Central memory CD4-positive, alpha-beta T cell (primary cell): ENCODE measurements at places on chromosomes 12 and 14.
A peak's percentile ranks its signal among the peaks of the same experiment; 100 is the strongest.

GRCh38 chr12:120901818-120902217 lies 2.3 kb downstream of the SPPL3 start:
- no peak for DNase-seq

DNA sequence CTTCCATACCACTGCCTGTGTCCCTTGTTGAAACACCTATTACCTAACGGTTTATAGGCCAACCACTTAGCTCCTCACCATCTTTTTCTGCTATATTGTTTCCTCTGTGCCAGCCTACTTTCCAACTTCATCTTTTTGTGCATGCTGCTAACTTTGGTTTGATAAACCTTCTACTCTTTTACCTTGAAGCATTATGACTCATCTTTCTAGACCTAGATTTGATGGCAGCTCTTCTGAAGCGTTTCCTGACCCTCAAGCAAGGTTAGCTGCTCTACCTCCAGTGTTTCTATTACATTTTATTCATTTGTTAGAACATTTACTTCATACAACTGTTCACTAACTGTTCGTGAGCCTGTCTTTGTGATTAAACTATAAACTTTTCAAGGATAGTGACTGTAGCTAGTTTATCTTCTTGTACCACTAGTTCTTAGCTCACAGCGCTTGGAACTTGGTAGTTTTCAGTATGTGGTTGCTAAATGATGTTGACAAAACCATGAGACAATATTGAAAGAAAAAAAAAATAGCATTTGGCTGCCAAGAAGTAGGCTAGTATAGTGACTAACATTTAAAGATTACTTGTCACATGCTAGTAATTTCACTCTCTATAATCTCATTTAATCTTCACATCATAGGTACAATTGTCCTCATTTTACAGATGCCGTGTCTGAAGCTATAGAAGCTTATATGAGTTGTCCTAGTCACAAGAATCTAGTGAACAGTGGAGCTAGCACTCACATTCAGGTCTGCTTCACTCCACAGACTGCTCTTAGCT lies 79.5 kb downstream of the APAF1 start:
- DNase-seq: no peak

DNA sequence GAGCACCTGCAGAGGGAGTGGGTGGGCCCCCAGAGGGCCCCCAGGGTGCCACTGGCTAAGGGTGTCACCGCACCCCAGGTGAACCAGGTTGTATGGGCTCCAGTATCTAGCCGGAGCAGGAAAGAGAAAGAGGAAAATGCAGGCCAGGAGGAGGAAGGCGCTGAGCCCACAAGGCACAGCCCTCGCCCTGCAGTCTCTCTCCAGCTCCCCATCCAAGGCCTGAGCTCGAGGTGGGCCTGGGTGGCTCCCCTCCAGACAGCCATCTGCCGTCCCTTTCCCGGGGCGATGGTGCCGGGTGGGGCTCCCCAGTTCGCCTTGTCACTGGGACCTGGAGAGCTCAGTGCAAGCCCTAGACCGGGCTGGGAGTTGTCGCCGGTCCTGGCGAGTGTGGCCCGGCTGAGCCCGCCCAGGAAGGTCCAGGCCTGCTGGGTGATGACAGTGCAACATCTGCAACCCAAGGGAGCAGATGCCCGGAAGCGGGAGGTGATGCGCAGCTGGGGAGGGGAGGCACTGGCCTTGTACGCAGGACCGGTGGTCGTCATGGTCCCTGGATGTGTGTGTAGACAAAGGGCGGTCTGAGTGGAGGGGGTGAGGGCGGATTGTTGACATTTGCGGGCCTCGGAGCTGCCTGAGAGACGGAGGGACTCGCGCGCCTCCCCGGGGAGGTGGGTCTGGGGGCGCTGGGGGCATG lies 716 bp downstream of the TMEM179 start:
- no peak for DNase-seq

- no peak for DNase-seq
Observed at GRCh38 chr14:103187911-103188310, 64.7 kb downstream of the TNFAIP2 start.

DNA sequence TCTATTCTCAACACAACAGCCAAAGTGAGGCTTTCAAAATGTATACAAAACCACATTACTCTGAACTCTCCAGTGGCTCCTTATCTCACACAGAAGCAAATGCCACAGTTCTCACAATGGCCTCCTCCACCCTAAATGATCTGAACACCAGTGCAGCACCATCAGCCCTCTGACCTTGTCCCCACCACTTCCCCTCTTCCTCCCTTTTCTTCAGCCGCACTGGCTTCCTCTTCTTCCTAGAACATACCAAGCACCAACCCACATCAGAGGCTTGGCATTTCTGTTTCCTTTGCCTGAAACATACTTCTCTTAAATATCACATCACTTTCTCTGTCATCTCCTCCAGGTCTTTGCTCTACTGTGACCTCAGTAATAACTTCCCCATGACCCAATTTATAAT lies 66.3 kb downstream of the GPR135 start:
- DNase-seq: no peak

GRCh38 chr14:90533591-90534021 lies 136.8 kb downstream of the CALM1 start:
- DNase-seq: no peak

GRCh38 chr14:38311655-38312054 lies 55.8 kb upstream of the CLEC14A start:
- no peak for DNase-seq

GRCh38 chr12:7319930-7320329 lies 16.1 kb downstream of the ACSM4 start:
- peak; percentile 1 for DNase-seq

DNA sequence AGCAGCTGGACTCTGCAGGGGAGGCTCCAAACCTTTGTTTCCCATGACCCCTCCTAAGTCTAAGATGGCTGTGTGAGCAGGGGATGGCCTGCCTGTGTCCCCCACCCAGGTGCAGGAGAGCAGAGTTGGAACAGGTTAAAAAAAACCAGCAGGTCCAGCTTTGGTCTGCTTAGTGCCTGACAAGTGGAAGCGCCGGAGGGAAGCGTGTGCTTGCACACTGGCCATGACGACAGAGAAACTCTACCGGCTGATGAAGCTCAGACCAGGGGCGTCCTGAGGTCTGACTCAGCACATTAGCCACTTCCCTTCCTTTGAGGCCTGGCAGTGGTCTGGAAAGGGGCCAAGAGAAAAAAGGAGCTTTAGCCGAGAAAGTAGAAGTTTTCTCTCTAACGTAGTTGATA lies 280.1 kb downstream of the VRK1 start:
- DNase-seq: no peak

GRCh38 chr14:81710232-81710845 lies 176.7 kb upstream of the SEL1L start:
- DNase-seq: no peak

GRCh38 chr14:23641915-23642588 lies 5.9 kb downstream of the DHRS2 start:
- no peak for DNase-seq

DNA sequence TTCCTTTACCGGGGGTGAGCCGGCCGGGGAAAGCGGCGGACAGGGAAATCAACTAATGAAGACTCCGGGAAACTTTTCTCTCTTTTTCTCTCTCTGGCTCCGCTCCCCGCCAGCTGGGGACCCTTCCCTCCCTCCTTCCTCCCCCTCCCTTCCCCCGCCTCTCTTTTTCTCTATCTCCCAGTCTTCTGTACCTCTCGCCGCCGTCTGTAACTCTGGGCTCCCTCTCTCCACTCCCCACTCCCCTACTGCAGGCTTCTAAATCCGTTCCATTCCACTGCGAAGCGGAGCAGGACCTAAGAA lies 6.9 kb upstream of the HOXC11 start:
- DNase-seq: no peak

- DNase-seq: no peak
Observed at GRCh38 chr12:59405992-59406391, 189.8 kb upstream of the SLC16A7 start.

GRCh38 chr14:77339407-77339806 lies 18.6 kb downstream of the GSTZ1 start:
- DNase-seq: no peak

- DNase-seq: no peak
Observed at GRCh38 chr14:56798447-56799342, 11.6 kb downstream of the OTX2 start.

DNA sequence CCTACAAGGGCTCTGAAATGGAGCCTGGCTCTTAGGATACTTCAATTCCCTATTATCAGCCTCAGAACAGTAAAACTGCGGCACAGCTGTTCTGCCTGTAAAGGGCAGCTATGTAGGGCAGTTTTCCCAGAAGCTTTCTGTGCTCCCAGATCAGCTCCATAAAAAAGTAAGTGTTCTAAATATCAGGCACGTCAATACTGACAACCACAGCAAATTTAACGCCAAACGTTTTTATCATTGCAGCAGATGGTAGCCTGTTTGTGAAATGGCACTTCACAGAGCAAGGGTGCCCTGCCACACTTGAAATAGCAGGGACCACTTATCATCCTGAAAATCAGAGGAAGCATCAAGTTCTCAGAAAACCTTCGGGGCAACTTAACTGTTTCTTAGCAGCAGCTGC lies 54.8 kb upstream of the PTHLH start:
- DNase-seq: no peak

DNA sequence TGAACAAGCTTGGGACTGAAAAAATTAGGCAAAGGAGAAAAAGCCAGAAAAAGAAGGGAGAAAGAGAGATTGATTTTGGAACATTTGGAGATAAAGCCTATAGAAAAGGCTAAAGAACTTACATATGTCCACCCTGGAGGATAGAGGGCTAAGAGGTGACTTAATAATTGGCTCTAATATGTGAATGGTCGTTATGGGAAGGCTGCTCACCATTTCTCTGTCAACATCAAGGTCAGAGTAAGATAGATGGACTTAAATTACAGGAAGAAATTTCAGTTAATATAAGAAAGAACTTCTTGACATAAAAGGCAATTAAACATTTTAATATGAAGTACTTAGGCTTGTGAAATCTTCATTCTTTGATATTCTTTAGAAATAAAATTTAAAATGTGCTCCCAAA lies 238.6 kb downstream of the TRHDE start:
- no peak for DNase-seq

- DNase-seq: no peak
Observed at GRCh38 chr12:69553628-69554248, 31.5 kb upstream of the CCT2 start.

GRCh38 chr12:75812271-75813018 lies 219.1 kb downstream of the PHLDA1 start:
- DNase-seq: no peak

GRCh38 chr12:62698701-62699101 lies 232.1 kb downstream of the MON2 start:
- no peak for DNase-seq

DNA sequence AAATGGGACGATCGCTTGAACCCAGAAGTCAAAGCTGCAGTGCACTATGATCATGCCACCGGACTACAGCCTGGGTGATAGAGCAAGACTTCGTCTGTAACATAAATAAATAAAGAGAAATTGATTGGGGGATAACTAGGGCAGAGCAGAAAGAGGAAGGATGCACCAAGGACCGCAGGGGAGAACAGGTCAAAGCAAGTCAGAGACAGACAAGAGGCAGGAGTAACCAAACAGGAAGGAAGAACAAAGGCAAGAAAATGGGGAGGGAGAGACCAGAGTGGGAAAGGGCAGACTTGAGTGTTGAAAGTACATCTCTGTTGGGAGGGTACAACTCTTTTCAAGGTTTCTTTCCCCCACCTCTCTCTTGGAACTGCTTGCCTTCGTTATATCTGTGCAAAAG lies 50.8 kb upstream of the ELK3 start:
- DNase-seq: peak; percentile 31

- no peak for DNase-seq
Observed at GRCh38 chr14:52318826-52319645, 4.9 kb downstream of the PTGER2 start.

DNA sequence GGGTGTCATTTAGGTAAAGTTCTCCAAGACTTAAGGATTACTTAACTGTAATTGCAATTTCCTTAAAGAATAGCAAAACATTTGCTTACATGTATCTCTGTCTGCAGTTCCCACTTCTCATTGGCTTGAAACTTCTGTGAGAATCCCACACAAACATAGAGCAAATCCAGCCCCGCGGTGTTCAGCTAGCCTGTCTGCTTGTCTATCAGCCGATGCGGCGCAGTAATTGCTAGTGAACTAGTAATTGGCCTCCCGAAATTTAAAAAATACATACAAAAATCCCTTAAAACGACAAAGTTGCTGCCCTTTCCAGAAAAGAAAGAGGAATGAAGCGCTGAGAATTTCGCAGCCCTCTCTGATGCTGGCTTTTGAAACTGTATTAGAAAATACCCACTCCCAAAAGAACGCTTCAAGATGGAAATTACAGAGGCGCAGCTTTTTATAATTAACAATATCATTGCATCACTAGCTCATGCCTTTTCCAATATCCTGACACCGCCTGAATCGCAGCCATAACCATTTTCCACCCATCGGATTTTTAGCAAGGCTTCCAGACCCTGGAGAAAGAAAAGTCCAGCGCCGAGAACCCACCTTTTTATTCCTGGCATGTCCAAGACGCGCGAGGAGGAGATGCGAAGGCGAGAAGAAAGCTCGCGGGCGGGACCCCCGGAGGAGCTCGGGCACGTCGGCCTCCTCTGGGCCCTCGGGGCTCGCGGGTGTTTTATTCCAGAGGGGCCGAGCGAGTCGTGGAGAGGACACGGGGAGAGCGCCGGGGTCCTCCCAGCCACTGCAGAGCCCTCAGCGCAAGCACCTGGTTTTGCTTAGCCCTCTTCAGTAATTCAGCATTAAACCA lies 646 bp downstream of the FBLN5 start:
- DNase-seq: no peak

DNA sequence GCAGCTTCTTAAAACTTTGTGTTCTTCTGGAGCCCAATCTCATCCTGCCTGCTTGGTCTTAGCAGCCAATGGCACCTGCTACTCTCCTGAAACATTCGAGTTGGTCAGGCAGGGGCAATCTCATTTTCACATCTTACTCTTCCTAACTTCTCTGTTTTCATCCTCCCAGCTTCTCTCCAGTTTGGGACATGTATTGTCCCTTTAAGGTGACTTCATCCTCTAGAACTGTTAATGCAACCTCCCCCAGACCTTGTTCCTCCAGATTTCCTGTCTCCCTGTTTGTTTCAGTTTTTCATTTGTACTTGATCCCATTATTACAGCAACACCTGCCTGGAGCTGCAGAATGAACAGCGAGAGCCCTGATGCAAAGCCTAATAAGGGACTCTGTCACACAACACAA lies 31.3 kb downstream of the SERPINA11 start:
- no peak for DNase-seq

GRCh38 chr14:51627313-51627712 lies 24.4 kb upstream of the FRMD6 start:
- DNase-seq: no peak

- DNase-seq: no peak
Observed at GRCh38 chr12:51395283-51396230, 4.4 kb upstream of the GALNT6 start.

GRCh38 chr12:18436170-18436569 lies 174.9 kb downstream of the PIK3C2G start:
- DNase-seq: no peak

- no peak for DNase-seq
Observed at GRCh38 chr12:97134495-97134894, 227.4 kb downstream of the NEDD1 start.

DNA sequence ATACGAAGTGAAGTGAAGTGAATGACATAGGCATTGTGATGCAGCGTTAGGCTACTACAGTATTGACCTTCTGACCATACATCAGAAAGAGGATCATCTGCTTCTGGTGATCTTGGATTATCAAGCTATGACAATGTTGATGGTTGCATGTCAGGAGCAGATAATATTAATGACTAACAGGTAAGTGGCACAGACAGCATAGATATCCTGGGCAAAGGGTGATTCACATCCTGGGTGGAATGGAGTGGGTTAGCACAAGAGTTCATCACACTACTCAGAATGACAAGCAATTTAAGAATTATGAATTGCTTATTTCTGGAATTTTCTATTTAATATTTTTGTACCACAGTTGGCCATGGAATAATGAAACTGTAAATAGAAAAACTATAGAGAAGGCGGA lies 397.9 kb upstream of the ATP2B1 start:
- DNase-seq: no peak
